ENCODE measurements at places on chromosomes 6 and 20.

- DNase-seq, result no peak
Measured at GRCh38 chr6:112770308-112770707, 423.2 kb downstream of the RFPL4B start.

- DNase-seq, result no peak
Measured at GRCh38 chr20:57167971-57168701, 98.3 kb downstream of the BMP7 start.

DNA sequence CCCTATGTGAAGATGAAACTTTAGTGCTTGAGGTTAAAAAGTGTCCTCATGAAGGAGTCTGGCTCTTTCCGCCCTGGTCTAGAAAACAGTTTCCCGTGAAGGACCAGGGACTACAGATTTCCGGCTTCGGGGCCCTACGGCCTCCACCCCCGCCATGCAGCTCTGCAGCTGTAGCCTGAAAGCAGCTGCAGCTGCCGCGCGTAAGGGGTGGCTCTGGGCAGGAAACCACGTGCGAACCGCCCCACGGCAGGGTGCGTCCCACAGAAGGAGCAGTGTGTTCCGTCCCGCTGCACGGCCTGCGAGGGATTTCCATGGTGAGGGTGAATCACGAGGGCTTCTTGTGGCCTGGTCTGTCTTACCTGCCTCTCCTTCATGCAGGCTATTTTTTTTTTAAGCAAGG, 117.0 kb downstream of the ERMARD start:
- DNase-seq, result no peak

- no peak for DNase-seq
Measured at GRCh38 chr6:121934451-121934850, 465.0 kb upstream of the HSF2 start.

DNA sequence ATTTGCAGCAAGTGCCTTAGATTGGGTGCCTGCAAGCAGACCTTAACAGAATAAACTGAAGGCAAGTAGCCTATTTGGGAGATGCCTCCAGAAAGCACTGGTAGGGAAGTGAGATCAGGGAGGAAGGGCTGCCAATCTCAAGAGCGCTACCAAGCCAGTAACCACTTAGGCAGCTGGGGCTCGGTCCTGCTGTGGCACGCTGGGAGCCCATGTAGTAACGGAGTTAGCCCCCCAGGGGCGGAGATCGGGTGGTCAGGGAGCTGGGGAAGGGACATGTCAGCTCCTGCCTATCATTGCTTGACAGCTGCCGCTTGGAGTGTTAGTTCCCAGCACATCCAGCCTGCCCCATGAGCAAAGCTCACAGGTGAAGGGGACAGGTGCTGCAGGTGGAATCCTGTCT, 127.0 kb downstream of the CEBPB start:
- no peak for DNase-seq

GRCh38 chr20:6051505-6051904, 2.4 kb downstream of the LRRN4 start:
- DNase-seq, result no peak

GRCh38 chr6:42259841-42260395, 42.3 kb upstream of the MRPS10 start:
- no peak for DNase-seq

- DNase-seq, result no peak
Measured at GRCh38 chr6:159134701-159135364, 34.4 kb upstream of the FNDC1 start.

DNA sequence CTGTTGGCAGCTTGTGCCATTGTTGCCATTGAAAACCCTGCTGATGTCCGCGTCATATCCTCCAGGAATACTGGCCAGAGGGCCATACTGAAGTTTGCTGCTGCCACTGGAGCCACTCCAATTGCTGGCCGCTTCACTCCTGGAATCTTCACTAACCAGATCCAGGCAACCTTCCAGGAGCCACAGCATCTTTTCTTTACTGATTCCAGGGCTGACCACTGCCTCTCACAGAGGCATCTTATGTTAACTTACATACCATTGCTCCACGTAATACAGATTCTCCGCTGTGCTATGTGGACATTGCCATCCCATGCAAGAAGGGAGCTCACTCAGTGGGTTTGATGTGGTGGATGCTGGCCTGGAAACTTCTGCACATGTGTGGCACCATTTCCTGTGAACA, 221.8 kb upstream of the FAM83B start:
- DNase-seq, result peak; percentile 44

DNA sequence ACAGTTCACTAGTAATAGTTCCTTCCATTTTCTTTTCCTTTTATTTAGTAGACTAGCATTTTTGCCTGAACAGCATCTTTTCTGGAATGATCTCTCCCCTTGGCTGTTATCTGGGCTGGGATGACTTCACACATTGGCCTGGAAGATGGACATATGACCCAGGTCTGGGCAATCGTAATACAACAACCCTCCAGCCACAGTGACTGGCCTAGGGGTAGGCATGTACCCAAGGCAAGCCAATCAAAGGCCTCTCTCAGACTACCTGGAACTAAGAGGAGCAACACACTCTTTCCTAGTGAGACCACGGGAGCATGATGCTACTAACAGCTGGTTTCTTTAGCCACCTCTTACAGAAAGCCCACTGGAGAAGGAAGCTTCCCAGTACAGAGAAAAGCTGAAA, 252.2 kb downstream of the GMPR start:
- DNase-seq, result no peak

GRCh38 chr20:20410678-20411077, 42.8 kb downstream of the INSM1 start:
- DNase-seq, result no peak

DNA sequence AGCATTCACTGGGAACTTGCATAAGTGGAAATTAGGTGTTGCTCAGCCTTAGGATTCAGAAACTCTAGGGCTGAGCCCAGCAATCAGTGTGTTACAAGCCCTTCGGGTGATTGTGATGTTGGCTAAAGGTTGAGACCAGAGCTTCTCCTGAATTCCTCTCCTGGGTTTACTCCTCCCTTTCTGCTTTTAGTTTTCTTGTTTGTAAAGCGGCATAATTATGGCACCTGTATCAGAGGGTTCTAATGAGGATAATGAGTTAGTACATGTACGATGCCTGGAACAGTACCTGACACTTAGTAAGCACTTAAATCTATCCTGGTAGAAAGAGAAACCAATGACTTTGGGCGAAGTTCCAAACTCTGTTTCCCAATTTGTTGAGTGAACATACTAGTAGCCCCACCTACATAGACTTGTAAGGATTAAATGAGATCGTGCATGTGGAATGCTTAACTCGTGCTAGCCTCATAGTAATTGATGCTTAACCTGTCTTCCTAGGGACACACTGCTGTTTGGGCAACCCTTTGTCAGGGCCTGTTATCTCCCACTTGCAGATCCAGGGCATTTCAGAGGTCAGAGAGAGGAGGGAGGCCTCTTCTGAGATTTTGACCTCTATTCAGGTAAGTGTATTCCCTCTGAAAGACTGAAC, 932 bp upstream of the EZR start:
- DNase-seq, result no peak

GRCh38 chr6:123503619-123504018, 133.1 kb downstream of the TRDN start:
- no peak for DNase-seq

DNA sequence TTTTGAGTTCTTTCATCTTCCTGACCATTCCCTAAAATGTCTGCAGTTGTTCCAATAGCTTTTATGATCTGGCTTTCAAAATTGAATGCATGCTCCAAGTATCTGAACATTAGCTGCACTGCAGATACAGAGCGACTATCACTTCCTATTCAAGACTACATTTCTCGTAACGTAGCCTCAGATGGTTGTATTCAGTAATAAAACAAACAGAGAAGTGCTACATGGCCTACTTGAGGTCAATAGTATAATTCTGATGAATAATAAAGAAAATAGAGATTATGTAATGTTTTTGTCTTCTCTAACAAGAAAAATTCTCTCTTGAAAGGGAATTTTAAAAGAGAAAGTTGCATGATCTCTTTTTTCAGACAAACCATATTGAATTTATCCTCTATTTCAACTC, 333.9 kb upstream of the IRAK1BP1 start:
- no peak for DNase-seq

DNA sequence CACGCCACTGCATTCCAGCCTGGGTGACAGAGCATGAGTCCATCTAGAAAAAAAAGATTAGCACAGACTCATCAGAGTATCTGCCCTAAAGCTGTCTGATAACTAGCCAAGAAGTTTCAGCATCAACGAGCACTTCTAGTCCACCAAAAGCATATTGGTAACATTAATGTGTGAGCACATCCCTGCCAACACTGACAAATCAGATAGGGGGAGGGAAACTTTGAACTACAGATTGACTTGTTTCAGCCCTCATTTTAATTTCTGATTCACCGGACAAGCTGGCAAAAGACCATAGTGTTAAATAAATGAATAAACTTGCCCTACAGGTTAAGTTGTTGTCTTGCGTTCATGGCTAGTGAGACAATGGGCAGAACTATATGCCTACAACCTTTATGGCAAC, 7.7 kb upstream of the SEC63 start:
- no peak for DNase-seq

DNA sequence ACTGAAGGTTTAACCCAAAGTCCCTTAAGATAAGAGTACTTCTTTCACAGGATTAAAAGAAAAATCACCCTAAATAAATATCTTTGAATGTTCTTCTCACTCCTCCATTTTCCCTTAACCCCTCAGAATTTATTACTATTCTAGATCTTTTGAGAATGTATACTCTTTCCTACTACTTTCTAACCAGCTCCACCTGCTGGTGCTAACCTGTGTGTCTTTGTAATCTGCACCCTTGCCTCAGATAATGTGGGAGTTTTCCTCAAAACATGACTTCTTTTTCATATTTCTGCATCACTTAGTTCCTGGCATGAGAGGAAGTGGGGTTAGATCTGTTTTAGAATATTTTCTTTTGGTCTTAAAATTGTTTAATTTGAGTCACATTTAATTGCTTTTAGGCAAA, 394.2 kb downstream of the BMP2 start:
- no peak for DNase-seq

DNA sequence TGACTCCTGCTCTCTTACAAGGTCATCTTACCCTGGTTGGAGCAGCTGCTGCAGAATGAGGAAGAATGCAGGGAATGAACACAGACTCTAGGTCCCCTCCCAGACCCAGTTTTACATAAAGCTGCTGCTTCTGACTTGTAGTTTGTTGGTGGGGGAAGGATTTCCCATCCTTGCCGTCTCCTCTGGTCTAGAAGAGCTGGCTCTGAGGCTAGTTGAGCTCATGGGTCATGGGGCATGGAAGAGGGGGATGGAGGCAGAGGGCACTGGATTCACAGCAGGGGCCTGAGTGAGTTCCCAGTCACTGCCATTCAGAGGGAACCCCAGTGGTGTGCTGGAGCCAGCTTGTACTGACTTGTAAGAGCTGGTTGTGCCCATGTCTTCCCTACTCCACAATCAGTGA, 9.2 kb upstream of the GUCA1A start:
- no peak for DNase-seq

DNA sequence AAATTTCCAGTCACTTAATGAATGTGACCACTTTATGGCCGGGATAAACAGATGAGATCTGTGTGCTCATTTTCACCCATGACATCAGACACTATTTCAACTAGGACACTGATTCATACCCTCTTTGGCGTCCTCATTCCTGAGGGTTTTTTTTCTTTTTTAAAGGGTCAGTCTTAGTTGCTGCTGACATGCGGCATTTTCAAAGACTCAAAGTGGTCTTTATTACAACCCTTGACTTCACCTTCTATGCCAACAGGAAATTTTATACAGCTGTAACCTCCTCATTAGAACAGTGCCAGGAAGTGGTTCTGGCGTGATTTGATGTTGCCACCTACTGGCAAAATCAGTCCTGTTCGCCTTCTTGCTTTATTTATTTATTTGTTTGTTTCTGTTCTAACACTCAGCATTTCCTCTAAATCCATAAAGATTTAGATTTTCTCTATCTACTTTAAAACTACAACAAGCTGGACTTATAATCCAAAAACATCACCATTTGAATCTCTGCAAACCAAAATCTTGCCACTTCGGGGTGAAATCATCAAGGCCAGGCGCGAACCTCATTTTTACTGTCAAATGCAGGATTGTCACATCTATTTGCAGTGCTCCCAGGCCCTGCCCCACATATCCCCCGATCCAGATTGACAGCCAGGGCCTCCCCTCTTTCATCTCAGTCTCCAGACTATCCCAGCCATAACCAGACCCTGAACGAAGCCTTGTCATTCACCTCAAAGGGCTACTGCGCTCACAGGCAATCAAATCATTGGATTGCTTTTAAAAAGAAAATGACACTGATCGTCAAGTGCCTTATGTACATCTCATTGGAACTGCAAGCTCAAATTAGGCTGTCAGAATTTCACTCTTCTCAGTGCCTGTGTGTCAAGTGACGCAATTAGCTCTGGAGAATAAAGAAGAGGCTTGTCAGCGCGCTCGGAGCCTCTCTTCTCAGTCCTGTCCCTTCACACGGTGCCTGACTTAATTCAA, 77.5 kb downstream of the C6orf118 start:
- DNase-seq, result no peak

GRCh38 chr6:110828396-110828795, 13.1 kb upstream of the CDK19 start:
- no peak for DNase-seq

- DNase-seq, result no peak
Measured at GRCh38 chr6:100726666-100727065, 154.5 kb downstream of the ASCC3 start.

DNA sequence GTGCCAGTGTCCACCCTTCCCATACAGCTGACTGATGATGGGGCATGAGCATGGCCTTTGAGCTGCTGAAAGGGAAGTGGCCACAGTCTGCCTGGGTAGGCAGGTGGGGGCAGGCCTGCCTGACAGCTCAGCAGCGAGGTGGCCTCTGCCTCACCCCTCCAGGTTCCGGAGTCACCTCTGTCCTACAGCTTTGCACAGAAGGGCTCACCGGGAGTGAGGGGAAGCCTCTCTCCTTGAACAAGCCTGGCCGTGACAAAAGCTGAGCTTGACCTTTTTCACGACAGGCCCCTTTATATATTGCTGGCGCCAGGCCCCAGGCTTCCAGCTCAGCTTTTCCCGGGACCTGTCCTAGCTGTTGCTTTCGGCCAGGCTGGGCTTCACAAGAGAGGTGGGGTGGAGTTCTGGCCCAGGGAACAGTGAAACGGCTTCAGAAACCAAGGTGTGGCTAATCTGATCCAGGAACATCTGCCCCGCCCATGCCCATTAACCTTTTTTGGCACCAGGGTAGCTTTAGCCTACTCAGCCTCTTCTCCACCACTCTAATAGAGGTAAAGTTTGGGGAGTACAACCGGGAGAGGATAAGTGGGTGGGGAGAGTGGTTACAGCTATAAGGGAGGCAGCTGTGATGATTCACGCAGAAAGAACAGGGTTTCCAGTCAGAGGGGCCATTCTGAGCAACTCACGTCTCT, 42.9 kb downstream of the C6orf132 start:
- no peak for DNase-seq

- peak; percentile 32 for DNase-seq
Measured at GRCh38 chr20:50824137-50824536, 29.3 kb downstream of the BCAS4 start.

- no peak for DNase-seq
Measured at GRCh38 chr6:110020888-110021287, 42.8 kb downstream of the GPR6 start.

GRCh38 chr6:75201901-75202672, 3.8 kb downstream of the COL12A1 start:
- no peak for DNase-seq

- no peak for DNase-seq
Measured at GRCh38 chr6:20153194-20153593, 59.1 kb downstream of the MBOAT1 start.

GRCh38 chr6:11120271-11121005, 8.9 kb upstream of the ERVFRD-1 start:
- DNase-seq, result no peak
